ENCODE measurements at places on chromosomes 12 and 14. TPM values are rescaled to one million over a fixed set of nuclear protein-coding genes. Genes with fewer than 3 reads are reported as not detected.

The MON2 gene
- total RNA-seq: 71.3 TPM

The PLEKHG3 gene
- 9.9 TPM for total RNA-seq

The TAS2R30 gene
- total RNA-seq: 9.5 TPM

The DPY19L2 gene
- 35.5 TPM for total RNA-seq

The MGAT2 gene
- total RNA-seq: 40.4 TPM

The IRAK4 gene
- total RNA-seq: 6.2 TPM

The CLBA1 gene
- total RNA-seq: 12.9 TPM

The PRICKLE1 gene
- 27.0 TPM for total RNA-seq

The ESPL1 gene
- total RNA-seq: 2.5 TPM

The FOXG1 gene
- 19.8 TPM for total RNA-seq

The CLEC1B gene
- total RNA-seq: not detected

The SERPINA10 gene
- not detected for total RNA-seq

The TAS2R14 gene
- total RNA-seq: 9.5 TPM

The SLC22A17 gene
- total RNA-seq: 389 TPM

The CD4 gene
- 4.8 TPM for total RNA-seq

The PRH2 gene
- 0.92 TPM for total RNA-seq

The CAPZA3 gene
- not detected for total RNA-seq

The HCAR1 gene
- total RNA-seq: 0.69 TPM

The NANOG gene
- total RNA-seq: not detected

The SIRT4 gene
- total RNA-seq: 3.0 TPM

The ADAM21 gene
- total RNA-seq: 0.69 TPM

The CYP27B1 gene
- not detected for total RNA-seq

The PLEKHD1 gene
- 0.23 TPM for total RNA-seq

The SLC5A8 gene
- total RNA-seq: 0.46 TPM

The B4GALNT3 gene
- 3.0 TPM for total RNA-seq

The AQP2 gene
- not detected for total RNA-seq

The FAM161B gene
- total RNA-seq: 20.3 TPM

The RERG gene
- 9.0 TPM for total RNA-seq

The CNTN1 gene
- 654 TPM for total RNA-seq

The OR6C2 gene
- total RNA-seq: not detected

The FBLN5 gene
- 10.1 TPM for total RNA-seq

Measured in diencephalon (tissue), 1 donor.